CD4-positive, alpha-beta T cell treated with Interleukin-17A for 4 hours (primary cell): ENCODE measurements at places on chromosomes 12 and 14.

DNA sequence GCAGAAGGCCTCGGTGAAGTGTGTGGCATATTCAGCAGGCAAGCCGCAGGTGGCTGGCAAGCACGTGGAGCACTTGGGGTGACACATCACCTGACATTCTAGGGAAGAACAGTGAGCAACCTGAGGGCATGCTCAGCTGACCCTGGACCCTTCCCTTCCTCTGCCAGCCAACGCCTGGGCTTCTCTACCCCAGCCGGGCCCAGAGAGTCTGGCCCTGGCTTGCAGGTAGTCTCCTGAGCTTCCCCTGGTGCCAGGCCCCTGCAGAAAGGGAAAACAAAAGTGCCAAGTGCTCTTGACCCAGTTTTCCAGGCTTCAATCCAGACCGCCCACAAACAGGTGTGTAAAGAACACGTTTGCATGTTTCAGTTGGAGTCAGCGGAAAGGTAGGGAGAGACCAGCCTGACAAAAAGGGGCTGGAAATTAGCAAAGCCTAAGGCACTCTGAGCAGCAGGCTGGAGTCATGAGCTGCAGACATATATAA is 45.7 kb downstream of the PRKAB1 start:
- DNase-seq: no peak

- DNase-seq: no peak
These were observed 51.6 kb downstream of the ATP2B1 start for GRCh38 chr12:89657066-89657465.

DNA sequence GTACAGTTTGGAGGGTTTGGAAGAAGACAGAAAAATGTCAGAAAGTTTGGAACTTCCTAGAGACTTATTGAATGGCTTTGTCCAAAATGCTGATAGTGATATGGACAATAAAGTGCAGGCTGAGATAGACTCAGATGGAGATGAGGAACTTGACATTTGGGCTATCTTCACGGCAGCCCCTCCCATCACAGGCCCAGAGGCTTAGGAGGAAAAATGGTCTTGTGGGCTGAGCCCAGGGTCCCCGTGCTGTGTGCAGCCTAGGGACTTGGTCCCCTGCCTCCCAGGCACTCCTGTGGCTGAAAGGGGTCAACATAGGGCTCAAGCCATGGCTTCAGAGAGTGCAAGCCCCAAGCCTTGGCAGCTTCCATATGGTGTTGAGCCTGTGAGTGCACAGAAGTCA is 79.0 kb downstream of the CMAS start:
- DNase-seq: no peak

GRCh38 chr12:2586156-2587038 is 208.4 kb upstream of the FKBP4 start:
- no peak for DNase-seq

GRCh38 chr12:123445388-123446332 is 9.2 kb upstream of the RILPL2 start:
- peak; percentile 32 for DNase-seq

GRCh38 chr14:101598159-101598558 is 36.9 kb downstream of the DIO3 start:
- DNase-seq: no peak

DNA sequence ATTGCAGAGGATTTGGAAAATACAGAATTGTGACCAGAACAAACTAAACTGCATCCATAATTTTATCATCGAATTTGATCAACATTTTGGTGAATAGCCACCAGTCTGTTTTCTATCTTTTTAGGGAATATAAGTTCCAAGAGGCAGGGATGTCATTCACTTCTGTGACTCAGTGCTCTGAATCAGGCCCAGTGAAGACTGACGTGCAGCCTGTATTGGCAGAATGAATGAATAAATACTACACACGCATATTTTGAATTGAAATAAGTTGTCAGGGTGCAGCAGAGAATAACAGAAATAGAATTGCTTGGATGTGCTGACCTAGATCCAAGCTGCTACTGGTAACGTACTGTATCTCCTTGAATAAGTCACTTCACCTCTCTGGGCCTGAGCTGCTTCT is 1.3 kb upstream of the EMP1 start:
- DNase-seq: no peak

- DNase-seq: no peak
These were observed 46.6 kb downstream of the ATF7 start for GRCh38 chr12:53579545-53579955.

DNA sequence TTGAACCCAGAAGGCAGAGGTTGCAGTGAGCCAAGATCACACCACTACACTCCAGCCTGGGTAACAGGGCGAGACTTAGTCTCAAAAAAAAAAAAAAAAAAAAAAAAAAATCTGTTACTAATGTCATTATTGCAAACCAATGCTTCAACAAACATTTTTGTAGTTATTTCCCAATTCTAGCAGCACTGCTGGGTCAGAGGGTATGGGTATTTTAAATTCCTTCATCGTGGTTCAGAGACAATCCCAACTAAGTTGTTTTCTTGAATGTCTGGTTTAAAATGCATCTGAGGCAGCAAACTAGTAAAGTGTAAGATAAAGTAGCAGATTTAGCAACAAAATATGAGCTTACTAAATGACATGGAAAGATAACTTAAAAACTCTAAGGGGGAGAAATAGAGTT is 65.6 kb downstream of the FERMT2 start:
- DNase-seq: no peak

DNA sequence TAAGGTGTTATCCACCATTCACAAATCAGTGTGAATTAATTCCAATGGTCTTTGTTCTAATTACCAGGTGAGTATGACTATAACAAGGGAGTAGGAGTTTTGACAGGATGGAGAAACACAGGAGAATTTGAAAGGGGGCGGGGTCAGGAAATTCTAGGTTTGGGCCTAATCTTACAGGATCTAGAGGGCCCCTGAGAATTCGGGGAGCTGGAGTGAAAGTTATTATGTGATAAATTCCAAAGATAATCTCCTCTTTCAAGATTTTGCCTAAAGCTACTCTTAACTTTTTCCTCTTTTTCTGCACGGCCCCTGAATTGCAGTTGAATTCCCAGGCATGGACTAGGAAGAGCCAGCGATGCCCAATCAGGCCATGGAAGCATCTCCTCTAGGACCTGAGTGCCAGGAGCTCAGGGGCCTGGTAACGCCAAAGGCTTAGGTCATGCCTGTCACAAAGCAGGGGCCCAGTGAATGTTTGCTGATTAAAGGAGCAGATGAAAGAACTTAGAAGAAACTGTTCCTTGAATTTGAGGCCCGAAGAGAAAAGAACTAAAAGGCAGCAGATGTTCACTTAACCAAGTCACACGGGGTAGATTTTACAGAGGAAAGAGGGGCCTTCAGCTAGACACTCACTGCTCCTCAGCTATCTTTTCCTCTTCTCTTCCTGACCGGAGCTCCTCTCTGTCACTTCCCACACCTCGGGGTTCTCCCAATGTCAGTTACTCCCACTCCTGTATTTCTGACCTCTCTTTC is 195.5 kb downstream of the PPM1H start:
- no peak for DNase-seq

DNA sequence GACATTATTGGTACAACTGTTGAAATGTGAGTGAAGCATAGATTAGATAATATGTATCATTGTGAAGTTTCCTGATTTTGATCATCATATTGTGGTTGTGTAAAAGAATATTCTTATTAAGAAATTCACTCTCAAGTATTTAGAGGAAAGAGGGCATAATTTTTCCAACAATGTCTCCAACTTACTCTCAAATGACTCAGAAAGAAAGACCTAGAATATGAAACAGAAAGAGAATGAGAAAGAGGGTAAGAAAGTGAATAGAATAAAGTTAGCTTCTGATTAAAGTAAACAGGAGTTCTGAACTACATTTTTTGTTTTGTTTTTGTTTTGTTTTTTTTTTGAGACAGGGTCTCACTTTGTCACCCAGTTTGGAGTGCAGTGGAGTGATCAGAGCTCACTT is 123.0 kb downstream of the CPNE8 start:
- no peak for DNase-seq

GRCh38 chr14:51806026-51807023 is 54.1 kb upstream of the GNG2 start:
- no peak for DNase-seq

GRCh38 chr14:24051789-24052655 is at the start of gene CARMIL3:
TSS of gene CARMIL3 (plus strand) at chr14:24052009. CDS start at chr14:24052154, 145 bp downstream.
- peak; percentile 75 for DNase-seq

DNA sequence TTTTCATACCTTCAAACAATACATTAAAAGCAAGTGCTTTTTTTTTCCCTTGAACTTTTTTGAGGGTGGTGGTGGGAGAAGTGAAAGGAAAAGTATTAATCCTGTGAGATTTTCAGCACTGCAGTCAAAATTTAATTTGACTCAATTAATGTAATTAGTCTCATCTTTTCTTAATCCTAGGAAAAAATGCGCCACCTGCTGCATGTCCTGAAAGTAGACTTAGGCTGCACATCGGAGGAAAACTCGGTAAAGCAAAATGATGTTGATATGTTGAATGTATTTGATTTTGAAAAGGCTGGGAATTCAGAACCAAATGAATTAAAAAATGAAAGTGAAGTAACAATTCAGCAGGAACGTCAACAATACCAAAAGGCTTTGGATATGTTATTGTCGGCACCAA is 52.2 kb downstream of the SPATA7 start:
- no peak for DNase-seq

DNA sequence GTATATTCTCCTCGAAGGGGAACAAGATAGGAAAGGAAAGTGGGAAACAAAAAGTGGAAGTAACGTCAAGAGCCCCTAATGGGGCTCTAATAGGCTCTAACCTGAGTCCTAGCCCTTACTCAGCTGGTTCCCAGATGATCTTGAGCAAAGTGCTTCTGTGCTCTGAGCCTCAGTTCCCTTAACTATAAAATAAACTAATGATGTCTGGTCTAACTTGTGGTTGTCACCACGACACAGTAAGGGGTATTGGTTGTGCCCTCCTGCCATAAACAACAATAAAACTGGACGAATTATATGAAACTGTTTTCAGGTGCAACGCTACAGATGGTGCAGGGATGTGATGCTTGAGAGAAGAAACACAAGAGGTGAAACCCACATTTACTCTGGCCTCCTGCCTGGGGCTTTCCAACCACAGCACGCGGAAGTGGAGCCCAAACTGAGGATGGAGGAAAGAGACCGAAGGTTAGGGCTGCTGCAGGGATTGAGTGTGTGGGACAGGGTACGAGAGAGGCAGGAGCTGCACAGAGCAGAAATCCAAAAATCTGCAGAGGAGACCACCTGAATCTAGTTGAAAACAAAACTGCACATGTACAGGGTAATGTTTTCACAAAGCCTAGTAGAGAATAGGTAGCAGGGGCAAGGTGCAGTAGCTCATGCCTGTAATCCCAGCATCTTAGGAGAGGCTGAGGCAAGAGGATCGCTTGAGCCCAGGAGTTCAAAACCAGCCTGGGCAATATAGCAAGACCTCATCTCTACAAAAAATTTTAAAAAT is 45.6 kb upstream of the BCL2L14 start:
- peak; percentile 64 for DNase-seq

GRCh38 chr12:88509347-88509746 is 70.9 kb downstream of the KITLG start:
- no peak for DNase-seq

DNA sequence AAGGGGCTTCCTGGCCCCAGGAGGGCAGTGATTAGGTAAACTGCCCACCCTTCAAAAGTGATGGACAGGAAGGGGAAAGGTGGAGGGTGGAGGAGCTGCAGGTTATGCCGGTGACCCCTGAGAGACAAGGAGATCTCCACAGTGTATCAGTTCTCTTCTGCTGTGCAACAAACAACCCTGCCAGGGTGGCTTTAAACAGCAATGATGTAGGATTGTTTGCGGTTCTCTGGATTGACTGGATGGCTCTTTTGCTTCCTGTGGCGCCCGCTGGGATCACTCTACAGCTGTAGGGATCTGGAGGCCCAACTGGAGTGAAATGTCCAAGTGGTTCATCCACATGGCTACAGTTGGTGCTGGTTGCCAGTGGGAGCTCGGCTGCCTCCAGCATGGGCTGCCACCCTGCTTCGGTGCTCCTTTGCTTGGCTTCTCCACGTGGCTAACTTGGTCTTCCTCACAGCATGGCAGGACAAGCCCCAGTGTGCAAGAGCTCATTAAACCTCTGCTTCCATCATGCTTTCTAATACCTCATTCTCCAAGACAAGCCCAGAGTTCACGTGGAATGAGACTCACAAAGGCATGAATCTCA is 8.6 kb upstream of the ANKRD9 start:
- DNase-seq: no peak

GRCh38 chr14:75979071-75979571 is 2.7 kb downstream of the TGFB3 start:
- DNase-seq: peak; percentile 43

DNA sequence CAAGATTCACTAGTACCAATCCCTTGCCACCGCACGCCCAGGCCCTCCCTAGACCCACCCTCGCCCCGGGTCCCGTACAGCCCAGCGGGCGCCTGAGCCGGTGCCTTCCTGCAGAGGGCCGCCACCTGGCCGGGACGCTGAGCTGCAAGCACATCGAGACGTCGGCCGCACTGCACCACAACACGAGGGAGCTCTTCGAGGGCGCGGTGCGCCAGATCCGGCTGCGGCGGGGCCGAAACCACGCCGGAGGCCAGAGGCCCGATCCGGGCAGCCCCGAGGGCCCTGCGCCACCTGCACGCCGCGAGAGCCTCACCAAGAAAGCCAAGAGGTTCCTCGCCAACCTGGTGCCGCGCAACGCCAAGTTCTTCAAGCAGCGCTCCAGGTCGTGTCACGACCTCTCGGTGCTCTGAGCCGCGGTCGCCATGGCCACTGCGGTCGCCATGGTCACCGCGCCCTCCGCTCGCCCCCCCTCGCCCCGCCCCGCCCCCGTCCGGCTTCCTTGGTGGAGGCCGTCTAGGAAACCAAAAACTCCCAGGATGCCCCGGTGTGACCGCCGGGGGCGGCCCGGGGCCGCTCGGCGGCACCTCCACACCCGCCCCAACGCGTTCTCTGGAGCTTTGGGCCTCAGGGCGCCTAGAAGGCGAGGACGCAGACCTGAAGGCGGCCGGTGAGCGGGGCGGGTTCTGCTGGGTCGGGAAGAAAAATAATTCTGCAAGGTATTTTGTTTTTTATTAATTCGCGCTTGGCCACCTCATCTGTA is 3.7 kb downstream of the REM2 start:
- DNase-seq: peak; percentile 90

GRCh38 chr12:104863296-104863948 is 94.7 kb downstream of the SLC41A2 start:
- DNase-seq: no peak

- DNase-seq: no peak
These were observed 30.5 kb upstream of the NUDT4 start for GRCh38 chr12:93347054-93347785.

DNA sequence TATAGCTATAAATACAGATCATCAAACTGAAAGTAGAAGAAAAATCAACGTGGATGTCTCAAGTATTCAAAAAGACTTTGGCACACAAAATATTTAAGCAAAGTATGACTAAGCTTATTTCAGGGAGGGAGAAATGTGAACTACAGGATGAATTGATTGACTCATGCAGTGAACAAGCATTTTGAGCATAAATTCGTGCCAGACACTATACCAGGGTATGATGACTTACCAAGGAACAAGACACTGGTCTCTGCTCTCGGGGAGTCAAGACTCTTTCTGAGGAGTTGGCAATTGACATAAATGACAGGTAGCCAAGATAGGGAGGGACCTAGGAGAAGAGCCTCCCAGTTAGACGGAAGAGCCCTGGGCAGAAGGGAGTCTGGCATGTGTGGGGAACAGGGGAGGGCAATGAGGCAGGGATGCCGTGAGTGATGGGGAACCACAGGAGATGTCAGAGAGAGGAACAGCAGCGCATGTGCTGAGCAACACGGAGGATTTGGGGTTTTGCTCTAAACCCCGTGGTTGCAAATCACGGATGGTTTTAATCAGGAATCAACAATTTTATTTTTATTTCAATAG is 115.2 kb downstream of the TMEM132D start:
- no peak for DNase-seq
